ENCODE measurements at places on chromosomes 5 and 9. TPM values are rescaled to one million over a fixed set of nuclear protein-coding genes. Genes with fewer than 3 reads are reported as not detected.

Gene PDGFRB
- 58.3 TPM for total RNA-seq

Gene ZNF454
- 3.4 TPM for total RNA-seq

GRCh38 chr5:128478386-128479368 is 59.4 kb downstream of the FBN2 start:
- DNase-seq: no peak
- no peaks in the 10 kb centered on the region for H3K27me3 ChIP-seq
- no peak overlapping the region for H3K27ac ChIP-seq

DNA sequence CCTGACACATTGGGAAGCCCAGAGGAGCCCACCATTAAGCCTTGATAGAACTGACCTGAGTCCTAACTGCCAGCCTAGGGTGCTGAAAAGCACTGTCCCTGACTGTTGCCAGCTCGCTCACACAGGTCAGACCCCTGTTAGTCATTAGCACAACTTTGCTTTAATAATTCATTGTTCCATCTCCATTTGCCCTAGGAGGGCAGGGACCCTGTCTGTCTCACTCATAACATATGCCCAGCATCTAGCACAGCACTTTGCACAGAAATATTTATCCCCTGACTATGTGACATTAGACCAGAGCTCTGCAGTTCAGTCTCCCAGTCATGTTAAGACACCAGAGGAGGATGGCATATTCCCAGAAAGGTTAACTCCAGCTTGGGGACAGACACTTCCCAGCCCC is 61.8 kb upstream of the STXBP1 start:
- peaks cover 6% of the 10 kb centered on the region for H3K4me1 ChIP-seq
- DNase-seq: no peak
- H3K36me3 ChIP-seq: no peaks in the 10 kb centered on the region
- H3K4me3 ChIP-seq: no peak overlapping the region
- no peaks in the 10 kb centered on the region for H3K27me3 ChIP-seq

- no peak overlapping the region for H3K4me3 ChIP-seq
- H3K27me3 ChIP-seq: no peaks in the 10 kb centered on the region
- no peak for DNase-seq
Observed at GRCh38 chr5:33075731-33076130, 364.6 kb downstream of the NPR3 start.

GRCh38 chr5:107966201-107966600 is 295.5 kb upstream of the EFNA5 start:
- H3K27me3 ChIP-seq: no peaks in the 10 kb centered on the region
- no peaks in the 10 kb centered on the region for H3K36me3 ChIP-seq

- H3K36me3 ChIP-seq: no peaks in the 10 kb centered on the region
- H3K4me1 ChIP-seq: no peaks in the 10 kb centered on the region
- no peak overlapping the region for H3K4me3 ChIP-seq
- H3K27ac ChIP-seq: no peak overlapping the region
- no peak for DNase-seq
Observed at GRCh38 chr5:60541980-60542379, 158.0 kb downstream of the DEPDC1B start.

GRCh38 chr5:132754947-132755346 is 7.7 kb downstream of the CCNI2 start:
- H3K36me3 ChIP-seq: peaks cover 4% of the 10 kb centered on the region
- no peaks in the 10 kb centered on the region for H3K4me1 ChIP-seq
- H3K27ac ChIP-seq: no peak overlapping the region
- H3K4me3 ChIP-seq: no peak overlapping the region

GRCh38 chr5:29720954-29721353 is 1472.5 kb upstream of the CDH6 start:
- no peaks in the 10 kb centered on the region for H3K27me3 ChIP-seq
- no peak overlapping the region for H3K27ac ChIP-seq
- no peaks in the 10 kb centered on the region for H3K4me1 ChIP-seq
- no peak for DNase-seq

DNA sequence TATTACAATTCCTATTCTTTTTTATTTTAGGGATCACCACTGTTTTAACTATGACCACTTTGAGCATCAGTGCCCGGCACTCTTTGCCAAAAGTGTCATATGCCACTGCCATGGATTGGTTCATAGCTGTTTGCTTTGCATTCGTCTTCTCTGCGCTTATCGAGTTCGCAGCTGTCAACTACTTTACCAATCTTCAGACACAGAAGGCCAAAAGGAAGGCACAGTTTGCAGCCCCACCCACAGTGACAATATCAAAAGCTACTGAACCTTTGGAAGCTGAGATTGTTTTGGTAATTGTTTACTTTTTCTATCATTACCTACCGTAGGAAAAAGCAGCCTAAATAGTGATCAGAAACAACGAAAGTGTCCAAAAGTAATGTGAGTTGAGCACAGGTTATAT is 6.4 kb downstream of the GABRA6 start:
- no peaks in the 10 kb centered on the region for H3K27me3 ChIP-seq
- H3K27ac ChIP-seq: no peak overlapping the region
- DNase-seq: no peak
- H3K4me3 ChIP-seq: no peak overlapping the region
- H3K4me1 ChIP-seq: no peaks in the 10 kb centered on the region

GRCh38 chr9:127137640-127138360 is 15.4 kb upstream of the ANGPTL2 start:
- no peak overlapping the region for H3K27ac ChIP-seq
- H3K4me1 ChIP-seq: no peaks in the 10 kb centered on the region
